RWPE2 (cell line): ENCODE measurements at places on chromosomes 13 and 19.

DNA sequence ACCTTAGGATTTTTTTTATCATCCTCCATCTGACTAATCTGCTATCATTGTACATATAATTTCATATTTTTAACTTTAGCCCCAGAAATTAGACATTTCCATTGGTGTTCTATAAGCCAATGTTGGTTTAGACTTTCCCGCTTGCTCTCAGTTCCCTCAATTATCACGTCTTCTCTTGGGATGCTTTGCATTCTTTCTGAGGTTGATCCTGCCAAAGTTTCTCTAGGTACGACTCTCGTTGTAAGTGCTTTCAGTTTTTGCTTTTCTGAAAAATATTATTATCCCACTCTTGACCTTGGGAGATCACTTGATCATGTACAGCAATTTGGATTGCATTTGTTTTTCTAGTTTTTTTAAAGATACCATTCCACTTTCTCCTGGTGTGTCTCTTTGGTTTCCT, 270.2 kb downstream of the IRS2 start:
- DNase-seq = no peak

DNA sequence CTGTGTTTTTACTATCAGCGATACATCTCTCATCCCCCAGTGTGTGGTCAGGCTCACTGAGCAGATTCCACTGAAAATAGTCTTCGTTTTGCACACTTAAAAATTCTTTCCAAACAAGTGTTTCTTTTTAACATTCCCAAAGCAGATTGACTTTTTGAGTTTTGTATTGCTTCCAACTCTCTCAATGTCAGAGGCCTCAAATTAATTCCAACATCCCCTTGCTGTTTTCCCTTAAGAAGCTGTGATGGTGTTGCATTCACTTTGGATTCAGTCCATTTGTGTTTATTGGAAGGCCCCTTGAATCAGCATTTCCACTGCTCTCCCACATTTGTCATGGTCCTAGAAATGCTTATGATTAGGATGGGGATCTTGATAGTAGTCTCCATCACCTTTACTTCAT, 228.7 kb downstream of the KCNRG start:
- DNase-seq = no peak

- no peak for DNase-seq
These were observed 43.2 kb downstream of the CCNA1 start for GRCh38 chr13:36475468-36475867.

DNA sequence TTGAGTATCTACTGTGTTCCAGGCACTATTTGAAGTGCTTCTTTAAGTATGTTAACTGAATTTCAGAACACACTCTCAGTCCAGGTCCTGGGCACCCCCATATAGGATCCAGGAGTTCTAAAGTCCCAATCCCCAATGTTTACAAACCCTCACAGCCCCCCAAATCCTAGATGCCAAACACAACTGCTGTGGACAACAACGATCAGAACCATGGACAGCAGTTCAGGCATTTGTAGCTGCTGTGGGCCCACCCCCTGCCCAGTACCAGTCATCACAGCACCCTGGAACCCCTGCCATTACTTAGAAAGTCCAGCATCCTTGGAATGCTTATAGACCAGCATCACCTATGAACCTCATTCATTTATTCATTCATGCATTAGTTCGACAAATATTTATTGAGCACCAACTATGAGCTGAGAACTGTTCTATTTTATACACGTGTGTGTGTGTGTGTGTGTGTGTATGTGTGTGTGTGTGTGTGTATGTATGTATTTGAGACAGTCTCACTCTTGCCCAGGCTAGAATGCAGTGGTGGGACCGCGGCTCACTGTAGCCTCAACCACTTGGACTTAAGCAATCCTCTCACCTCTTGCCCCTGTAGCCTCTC, 19.3 kb upstream of the SDHAF1 start:
- no peak for DNase-seq

DNA sequence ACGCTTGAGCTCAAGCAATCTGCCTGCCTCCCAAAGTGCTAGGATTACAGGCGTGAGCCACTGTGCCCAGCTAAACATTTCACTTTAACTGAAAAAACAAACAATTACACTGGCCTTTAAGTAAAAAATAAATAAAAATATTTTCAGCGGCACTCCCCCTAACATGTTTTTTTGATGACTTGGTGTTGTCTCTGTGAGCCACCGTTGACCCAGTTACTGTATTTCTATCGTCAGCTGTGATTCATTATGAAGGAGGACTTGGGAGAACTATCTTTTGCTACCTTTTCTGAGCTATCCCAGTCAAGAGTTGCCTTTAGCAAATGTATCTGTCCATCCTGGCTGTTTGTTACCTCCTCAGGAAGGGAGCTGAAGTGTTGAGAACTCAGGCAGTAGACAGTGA, 18.5 kb upstream of the C19orf33 start:
- DNase-seq = no peak

DNA sequence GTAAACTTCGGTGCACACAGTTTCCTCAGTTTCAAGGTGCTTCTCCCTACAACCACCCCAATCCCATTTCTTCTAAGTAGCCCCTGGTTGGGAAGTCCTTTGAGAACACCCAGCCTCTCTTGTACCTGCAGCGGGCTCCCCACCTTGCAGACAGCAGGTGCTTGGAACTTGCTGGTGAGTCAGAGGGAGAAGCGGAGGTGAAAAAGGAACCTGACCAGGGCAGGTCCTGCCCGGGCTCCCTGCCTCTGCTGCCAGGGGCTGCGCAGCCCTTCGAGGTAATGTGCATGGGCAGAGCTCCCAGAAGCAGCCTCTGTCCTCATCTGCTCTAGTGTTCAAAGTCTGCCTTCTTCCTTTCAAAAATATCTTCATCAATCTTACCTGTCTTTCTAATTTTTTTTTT, 274.0 kb upstream of the SOX1 start:
- DNase-seq = peak; percentile 11

- no peak for DNase-seq
These were observed 2.4 kb upstream of the AKAP8L start for GRCh38 chr19:15421136-15421695.

GRCh38 chr13:72168126-72168855, 301.3 kb upstream of the DACH1 start:
- DNase-seq = no peak

DNA sequence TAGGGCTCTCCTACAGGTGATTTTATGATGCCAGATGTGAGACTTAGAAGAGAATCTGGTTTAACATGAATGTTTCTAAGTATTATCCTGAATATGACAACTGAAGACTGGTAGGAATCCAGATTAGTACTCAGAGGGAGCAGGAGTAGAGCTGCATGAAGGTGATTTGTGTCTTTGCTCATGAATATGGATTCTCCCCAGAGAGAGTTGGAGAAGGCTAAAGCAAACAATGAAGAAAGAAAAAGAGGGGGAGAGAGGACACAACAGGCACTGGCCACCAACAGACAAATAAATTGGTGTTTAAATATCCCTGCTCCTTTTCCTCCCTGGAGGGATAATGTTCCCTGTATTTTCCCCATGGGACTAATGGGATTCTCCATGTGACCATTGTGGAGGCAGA, 427.0 kb upstream of the KLF12 start:
- DNase-seq = no peak

GRCh38 chr13:102945324-102945815, 99.5 kb downstream of the ERCC5 start:
- no peak for DNase-seq

GRCh38 chr19:44753932-44754749, 5.6 kb downstream of the BCL3 start:
- DNase-seq = peak; percentile 95

DNA sequence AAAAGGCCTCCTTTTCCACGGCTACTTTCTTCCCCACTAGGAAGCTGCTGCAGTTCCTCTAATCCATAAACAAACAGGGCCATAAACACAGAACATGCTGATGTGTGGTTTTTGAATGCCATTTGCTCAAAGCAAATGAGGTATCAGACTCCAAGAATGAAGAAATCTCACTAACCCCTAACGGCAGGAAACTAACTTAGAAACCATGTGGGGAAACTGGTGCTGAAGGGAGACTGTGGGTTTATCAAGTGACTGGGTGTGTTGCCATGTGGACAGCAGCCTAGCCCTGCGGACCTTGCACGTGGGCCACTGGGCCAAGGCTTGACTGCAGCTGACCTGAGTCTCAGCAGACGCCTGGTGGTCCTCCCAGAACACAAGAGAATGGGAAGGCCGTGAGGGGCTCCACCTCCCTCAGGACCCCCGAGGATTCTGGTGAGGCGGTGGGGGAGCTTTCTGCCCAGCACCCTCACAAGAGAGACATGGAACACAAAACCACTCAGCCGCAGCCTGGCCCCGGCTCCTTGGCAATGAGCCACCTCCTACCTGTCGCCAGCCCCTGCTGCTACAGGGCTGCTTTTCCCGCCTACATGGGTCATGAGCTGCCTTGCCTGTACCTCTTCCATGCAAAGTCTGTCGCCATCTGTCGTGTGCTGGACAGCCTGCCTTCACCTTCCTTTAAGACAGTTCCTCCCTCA, 10.6 kb downstream of the SLC15A1 start:
- DNase-seq = no peak

DNA sequence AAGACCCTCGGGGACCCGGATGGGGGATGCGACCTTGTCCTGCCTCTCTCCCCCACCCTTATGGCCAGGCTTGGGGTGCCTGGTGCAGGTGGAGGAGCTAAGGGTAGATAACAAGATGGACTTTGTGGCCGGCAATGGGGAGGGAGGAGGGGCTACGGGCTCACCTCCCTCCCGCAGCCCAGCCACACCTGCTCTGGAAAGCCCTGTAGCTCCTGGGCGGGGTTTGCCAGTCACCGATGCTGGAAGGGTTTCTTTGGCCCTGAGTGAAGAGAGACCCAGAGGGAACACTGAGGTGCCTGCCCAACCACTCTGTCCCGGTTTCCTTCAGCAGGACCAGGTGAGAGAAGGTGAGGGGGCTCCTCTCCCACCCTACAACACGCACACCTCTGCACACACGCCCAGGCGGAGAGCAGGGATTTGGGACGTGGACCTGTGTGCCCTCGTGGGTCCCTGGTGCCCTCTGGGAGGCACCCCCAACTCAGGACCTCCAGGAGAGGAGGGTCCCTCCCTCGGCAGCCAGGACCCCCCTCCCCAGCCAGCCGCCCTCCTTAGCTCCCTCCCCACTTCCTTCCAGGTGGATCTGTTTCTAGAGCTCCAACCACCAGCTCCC, at the start of gene FUT2:
Gene FUT2, plus strand, starts transcription at position 229 of the 610 bp plus-strand sequence. CDS start 6,986 bp downstream, outside the sequence.
- no peak for DNase-seq

DNA sequence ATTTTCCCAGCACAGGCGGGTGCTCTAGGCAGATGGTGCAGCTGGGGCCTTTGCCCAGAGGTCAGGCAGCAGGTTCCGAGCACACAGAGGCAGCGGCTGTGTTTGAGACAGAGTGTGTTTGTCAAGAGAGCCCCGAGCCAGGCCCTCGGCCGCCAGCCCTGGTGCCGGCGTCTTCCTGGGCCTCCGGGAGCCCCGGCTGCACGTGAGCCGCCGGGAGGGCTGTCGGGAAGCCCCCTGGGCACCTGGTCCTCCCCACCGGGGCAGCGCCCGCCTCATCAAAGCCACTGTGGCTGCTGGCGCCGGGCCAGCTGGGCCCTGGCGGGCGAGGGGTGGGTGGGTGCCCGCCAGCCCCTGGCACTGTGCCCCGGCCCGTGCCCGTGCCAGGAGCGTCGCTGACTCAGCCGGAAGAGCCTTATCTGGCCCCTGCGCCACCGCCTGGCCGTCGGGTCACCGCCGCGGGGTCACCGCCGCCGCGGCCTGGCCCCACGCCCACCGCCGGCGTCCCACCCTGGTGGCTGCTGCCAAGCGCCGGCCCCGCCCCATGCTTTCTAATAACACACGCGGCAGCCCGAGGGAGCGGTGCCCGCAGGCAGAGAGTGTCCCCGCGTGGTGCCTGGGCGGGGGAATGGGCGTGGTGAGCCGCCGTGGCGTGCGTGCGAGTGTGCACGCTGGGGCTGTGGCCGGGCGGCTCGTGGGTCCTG, 14.9 kb downstream of the ARID3A start:
- no peak for DNase-seq

- DNase-seq = no peak
These were observed 237.7 kb downstream of the MZT1 start for GRCh38 chr13:72489751-72490150.

- DNase-seq = no peak
These were observed 25.3 kb downstream of the COG3 start for GRCh38 chr13:45490068-45490467.

DNA sequence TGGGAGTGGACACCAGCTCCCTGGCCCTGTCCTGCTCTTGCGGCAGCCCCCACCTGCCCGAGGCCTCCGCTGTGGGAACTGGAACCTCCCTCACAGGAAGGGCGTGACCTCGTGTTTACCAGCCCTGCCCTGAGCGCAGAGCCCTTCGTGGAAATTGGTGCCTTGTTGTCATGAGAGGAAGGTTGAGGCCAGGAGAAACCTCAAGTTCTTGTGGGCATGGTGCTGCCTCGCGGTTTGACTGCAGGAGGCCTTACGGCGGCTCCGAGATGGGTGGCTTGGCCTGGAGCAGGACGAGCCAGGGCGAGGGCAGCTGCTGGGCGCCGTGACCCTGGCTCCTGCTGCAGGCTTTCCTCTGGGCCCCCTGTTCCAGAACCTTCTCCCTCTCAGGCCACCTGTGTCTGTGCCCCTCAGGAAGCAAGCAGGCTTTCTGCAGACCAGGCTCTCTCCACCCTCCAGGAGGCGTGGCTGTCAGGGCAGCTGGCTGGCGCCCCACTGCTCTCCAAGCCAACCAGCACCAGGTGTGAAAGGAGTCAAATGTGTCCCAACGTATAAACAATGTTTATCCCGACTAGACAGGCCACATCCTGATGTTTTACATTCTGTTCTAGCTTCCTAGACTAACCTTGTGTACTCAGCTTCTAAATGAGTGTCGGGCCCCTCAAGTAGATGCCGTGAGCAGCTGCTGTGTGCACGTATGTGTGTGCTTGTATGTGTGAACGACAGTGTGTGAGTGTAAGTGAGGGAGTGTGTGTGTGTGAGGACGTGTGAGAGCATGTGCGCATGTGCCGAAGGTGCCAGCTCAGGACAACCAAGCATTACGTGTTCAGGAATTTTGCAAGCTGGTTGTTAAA, 10.4 kb upstream of the RASA3 start:
- peak; percentile 33 for DNase-seq

DNA sequence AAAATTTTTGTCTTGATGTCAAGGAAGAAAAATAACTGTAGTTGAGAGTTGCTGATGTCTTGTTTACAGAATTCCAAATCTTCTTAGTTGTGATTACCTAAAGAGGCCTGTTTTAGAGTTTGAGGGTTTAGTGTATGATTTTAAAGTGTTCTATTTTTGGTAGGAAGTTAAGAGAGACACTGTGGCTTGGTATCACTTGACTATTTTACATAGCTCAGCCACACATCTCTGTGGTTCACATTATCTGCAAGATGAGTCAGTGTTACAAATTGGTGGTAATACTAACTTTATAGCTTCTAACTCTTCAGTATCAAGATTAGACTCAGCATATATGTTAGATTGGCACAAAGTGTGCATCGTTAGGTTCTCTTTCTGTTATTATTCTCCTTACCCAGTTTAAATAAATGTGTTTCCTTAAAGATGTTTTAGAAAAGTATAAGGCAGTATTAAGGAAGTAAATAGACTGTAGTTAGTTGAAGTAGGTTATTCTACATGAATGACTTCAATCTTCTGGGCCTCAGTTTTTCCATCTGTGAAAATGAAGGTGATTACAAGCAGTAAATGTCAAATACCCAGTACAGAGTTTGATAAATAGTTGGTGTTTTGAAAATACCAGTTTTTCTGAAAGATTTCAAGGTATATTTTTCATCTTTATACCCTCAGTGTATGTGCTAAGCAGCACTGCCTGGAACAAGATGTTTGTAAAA, 33.4 kb downstream of the COG6 start:
- DNase-seq = no peak
